SK-N-MC (cell line): ENCODE measurements at places on chromosomes 12 and 14.

DNA sequence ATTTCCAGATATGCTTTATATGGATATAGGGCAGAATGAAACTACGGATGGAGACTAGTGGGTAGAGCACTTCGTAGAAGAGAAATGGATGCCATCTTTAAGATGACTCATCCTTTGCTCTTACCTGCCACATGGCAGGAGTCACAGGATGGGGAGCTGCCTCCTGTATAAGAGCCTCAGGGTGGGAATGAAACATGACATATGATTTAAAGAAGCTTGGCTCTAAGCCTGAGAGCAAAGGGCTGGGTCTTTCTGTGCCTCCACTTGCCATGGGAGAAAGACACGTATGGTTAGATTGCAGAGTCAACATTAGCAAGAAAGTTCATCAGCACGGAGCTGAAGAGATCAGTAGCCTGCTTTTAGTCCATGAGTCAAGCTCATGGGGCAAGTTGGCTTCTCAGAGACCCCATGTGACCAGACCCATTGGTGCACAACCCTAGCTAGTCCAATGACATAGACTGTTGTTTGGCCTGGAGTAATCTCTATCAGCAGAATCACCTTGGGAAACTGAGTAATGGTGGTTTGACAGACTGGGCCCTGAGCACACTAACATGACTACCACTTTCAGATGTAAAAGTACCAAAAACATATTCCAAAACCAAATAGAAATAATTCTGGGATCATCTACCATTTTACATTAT, 38.1 kb upstream of the IL22 start:
- no peak for DNase-seq

- no peak for DNase-seq
Observed at GRCh38 chr12:111705672-111706071, 19.8 kb downstream of the ACAD10 start.

GRCh38 chr14:47746986-47747385, 71.6 kb upstream of the MDGA2 start:
- no peak for DNase-seq

DNA sequence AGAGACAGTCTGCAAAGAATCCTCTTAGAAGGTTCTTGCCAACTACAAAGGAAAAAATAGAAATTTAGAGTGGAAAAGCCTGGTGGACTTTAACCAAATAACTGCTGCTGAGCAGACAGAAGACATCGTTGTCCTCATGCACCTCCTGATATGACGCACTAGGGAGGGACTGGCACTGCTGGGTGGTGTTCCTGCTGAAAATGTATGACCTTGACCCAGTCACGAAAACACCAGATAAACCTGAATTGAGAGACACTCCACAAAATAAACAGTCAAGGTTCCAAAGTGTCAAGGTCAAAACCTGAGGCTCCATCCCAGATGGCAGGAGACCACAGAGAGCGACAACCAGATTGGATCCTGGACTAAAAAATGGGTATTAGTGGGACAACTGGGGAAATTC, 61.9 kb downstream of the CHGA start:
- DNase-seq, result no peak

GRCh38 chr12:52148464-52149181, 43.2 kb downstream of the KRT80 start:
- no peak for DNase-seq

GRCh38 chr12:77374673-77375072, 309.3 kb upstream of the E2F7 start:
- no peak for DNase-seq

DNA sequence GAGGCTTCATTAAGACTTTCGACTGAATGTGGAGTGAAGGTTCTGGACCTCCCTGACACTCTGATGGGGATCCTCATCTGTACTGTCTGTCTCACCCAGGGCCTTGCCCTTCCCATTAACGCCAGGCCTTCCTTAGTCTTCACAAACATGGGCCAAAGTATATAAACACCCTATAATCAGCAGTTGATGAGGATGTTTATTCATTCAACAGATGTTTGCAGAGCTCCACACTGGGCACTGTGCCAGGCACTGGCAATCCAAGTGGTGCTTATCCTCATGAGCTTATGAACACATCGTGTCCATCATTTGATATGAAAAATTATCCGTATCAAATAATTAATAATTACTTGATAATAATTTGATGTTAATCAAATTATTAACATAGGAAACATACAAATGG, 454.4 kb downstream of the FUT8 start:
- no peak for DNase-seq

DNA sequence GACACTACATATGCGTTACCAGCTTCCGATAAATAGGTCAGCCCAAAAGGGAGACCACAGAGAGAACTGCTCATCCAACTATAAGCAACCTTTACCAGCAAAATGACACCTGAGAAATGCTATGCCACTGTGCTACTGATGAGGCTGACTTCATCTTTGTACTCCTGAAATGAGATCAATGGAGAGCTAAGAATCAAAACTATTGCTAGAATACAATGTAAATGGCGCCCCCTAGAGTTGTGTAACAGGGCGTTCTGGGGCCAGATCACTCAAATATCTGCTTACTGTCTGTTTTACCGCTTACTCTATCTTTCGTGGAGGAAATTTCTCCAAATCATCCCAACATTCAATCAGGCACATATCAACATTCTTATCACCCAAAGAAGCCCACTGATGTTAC, 4.6 kb downstream of the ZNF384 start:
- DNase-seq, result no peak

- no peak for DNase-seq
Observed at GRCh38 chr12:6192604-6193380, 7.4 kb upstream of the CD9 start.

- no peak for DNase-seq
Observed at GRCh38 chr14:50943261-50943942, 881 bp downstream of the PYGL start.

GRCh38 chr12:108635201-108635996, 1.7 kb upstream of the SELPLG start:
- no peak for DNase-seq

DNA sequence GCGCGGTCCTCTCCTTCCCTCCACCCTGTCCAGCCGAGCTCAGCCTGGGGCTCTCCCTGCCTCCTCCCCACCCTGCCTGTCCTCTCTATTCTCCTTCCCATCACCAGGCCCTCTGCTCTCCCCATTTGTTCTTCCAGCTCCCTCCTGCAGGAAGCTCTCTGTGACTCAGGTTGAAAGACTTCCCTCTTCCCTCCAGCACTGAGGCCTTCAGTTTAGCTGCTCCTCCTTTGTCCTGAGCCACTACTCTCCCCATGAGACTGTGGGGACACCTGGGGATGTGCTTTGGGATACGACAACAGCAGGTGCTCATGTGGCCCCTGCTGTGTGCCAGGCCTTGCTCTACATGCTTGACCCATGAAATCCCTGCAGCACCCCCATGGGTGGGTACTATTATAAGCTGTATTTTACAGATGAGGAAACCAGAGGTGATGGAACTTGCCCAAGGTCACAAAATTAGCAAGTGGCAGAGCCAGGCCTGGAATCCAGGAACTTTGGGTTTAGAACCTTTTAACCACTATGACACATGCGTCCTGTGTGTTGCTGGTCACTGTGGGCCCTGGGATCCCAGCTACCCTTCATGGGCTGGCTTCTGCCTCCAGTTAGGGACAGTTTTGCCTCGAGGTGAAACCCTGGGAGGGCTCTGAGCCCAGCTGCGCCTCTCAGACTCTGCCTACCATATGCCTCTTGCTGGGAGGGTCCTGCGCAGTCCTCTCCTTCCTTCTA, 5.5 kb downstream of the KRT80 start:
- no peak for DNase-seq

DNA sequence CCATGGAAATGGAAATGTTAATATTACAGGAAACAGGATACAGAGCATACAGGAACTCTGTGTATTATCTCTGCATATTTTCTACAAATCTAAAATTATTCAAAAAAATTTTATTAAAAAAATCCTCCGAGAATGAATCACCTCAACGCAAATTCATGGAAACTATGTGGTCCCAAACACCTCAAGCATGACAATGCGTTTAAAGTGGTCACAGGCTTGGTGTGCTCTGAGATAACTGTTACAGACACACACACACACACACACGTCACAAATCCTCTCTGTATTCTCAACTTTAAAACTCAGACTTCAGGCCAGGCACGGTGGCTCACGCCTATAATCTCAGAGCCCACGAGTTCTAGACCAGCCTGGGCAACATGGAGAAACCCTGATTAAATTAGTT, 45.3 kb upstream of the MTERF2 start:
- no peak for DNase-seq
